Airway epithelial cell (primary cell): ENCODE measurements at places on chromosomes 4 and X. TPM values are rescaled to one million over a fixed set of nuclear protein-coding genes. Genes with fewer than 3 reads are reported as not detected.

The SLC25A14 gene
- 9.2 and 9.6 TPM in 2 replicates for total RNA-seq

The TRIML2 gene
- total RNA-seq: not detected in 2 replicates

The HDX gene
- 0.49 and 14.1 TPM in 2 replicates for total RNA-seq

The RNF113A gene
- total RNA-seq: 13.1 and 13.6 TPM in 2 replicates

The PPP4R3C gene
- not detected in 2 replicates for total RNA-seq
